ENCODE measurements at places on chromosomes 7 and 10. TPM values are rescaled to one million over a fixed set of nuclear protein-coding genes. Genes with fewer than 3 reads are reported as not detected.

Gene TMEM130
- total RNA-seq: not detected

Gene SOSTDC1
- total RNA-seq: not detected

Gene CTAGE4
- total RNA-seq: 5.4 TPM

Gene CD36
- total RNA-seq: 3.6 TPM

Gene NRG3
- not detected for total RNA-seq

Gene PNLIPRP2
- total RNA-seq: not detected
